ENCODE measurements at places on chromosomes 4 and X.

GRCh38 chr4:149741186-149741831, 74.3 kb downstream of the IQCM start:
- no peak for DNase-seq

DNA sequence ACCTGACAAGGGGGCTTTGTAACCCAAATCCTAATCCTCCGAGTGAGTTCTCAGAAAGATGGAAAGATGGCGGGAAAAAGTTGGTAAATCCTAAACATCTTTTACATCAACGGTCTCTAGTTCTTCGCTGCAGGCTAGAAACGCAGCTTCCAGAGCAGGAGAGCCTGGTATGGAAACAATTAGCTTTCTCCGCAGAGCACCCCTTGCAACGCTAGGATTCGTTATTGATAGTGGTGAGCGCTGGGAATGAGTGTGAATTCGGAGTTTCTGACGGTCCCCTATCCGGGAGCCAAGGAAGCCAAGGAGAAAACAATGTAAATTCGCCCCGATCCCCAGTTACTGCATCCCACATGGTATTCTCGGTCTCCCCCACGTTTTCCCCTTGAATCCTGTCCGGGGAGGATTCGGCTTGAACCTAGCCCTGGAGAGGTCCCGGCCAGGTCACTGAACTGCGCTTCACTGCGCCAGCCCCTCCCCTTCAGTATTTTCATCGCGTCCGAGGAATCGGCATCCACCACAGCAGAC, 4.7 kb upstream of the NEUROG2 start:
- DNase-seq: no peak

DNA sequence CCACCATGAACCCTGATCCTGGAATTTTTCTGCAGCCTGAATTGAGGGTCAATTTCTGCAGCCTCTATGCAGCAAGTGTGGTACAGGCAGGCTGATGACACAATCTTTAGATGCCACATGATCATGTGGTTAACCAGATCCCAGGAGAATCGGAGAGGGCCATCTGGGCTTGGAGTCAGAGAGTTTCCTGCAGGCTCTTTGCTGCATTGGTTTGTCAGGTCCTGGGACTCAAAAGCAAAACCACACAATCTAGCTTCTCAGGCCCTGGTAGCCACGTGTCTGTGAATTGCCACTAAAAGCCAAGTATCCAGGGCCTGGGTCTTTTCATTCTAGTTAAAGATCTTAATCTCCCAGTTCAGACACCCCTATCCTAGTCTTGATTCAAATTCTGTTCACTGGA, 464.5 kb downstream of the BCOR start:
- no peak for DNase-seq

DNA sequence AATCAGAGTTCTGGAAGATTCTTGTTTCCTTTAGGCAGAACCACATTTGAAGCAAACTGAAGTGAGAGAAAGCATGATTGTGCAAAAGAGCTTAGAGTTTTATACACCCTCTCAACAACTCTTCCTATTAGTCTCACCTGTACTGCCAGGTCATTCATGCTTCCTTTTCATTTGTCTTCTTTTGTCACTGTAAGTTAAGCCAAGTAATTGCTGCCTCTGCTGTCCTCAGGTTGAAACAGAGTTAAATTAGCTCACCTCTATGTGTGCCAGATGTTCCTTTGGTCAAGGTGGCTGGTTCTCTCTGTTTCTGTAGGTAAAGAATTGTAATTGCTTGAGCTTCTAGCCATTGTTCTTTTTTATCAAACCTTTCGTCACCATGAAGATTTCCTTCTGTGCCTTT, 41.1 kb upstream of the HPGD start:
- DNase-seq: no peak

DNA sequence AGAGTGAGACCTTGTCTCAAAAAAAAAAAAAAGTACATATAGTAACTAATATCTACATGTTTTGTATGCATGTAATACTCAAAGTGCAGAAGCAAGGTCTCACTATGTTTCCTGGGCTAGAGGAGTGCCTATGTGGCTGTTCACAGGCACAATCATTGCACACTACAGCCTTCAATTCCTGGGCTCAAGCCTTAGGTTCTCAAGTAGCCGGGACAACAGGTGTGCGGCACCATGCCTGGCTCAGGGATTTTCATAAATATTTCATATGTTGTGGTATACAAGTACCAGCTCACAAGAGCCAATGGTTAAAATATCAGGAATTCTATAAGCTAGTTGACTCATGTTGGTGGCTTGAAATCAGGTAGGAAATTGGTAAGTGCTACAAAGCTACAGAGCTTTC, 94.8 kb downstream of the LARP7 start:
- no peak for DNase-seq

DNA sequence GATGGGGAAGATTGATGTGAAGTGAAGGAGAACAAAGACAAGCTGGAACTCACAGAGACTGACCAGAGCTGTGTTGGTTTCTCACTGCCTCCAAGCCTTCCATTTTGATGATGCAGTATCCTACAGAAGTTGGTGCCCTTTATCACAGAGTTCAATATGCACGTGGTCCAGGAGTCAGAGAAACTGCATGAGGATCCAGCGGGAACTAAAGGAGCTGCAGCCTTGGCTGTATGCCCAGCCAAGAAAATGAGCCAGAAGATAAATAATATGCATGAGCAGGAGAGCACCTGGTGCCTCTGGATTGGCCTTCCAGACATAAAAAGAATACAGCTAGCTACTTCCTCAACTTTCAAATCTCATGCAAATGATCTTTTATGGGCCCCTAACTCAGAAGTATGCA, 44.3 kb upstream of the DCLK2 start:
- DNase-seq: no peak

DNA sequence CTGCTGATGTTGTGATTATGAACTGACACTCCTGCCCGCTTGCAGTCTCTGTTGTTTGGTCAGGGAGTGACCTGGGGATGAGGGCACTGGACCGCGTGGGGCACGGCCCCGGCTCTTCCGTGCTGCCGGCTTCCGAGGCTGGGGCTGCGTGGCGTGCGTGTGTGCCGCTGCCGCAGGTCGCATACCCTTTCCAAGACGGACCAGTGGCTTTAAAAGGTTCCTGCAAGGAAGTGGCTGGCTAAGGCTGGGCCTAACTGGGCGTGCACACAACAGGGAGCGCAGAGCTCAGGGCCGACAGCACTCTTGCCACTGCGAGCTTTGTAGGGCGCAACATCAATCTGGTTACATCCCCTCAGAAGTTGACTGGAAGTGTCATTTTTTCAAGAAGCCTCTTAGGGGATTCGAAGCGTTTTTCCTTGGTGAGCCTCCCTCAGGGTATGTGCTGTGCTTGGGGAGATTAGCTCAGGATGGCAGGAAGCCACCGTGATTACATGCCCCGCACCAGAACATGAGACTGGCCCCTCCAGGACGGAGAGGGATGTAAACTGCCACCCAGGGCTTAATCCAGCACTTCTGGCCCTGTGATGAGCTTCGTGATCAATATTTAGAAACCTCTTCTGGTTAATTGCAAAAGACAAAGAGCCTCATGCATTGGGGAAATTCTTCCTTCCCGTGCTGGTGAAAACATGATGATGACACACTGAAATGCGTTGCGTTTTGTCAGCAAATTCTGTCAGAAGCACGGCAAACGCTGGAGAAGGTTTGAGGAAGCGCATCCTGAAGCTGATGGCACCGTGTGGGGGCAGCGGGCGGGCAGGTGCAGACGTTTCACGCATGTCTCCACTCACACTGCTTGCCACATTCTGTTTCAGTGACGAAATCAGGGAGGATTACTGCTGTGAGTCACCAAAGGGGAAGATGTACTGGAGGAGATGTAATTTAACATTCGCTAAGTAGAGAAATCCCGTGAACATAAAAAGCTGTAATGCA, 11.1 kb downstream of the MAEA start:
- DNase-seq: no peak

DNA sequence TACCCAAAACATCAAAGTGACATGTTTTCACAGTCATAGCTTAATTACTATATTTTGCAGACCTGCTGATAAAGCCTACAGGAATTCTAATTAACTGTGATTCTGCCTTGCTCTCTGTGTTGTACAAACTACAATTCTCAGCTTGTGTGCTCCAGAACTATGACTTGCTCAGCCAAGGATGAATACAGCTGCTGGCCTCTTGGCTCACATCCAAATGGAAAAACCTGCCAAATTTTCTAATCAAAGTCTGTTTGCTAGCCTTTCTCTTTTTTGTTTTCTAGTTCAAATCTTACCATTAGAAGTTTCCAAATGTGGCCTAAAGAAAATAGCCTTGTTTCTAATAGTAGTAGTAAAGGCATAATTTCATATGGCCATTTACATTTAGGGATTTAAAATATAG, 1176.8 kb downstream of the FAM133A start:
- no peak for DNase-seq

- DNase-seq: no peak
Measured at GRCh38 chrX:129654652-129655546, at the start of gene APLN. APLN (minus strand) TSS chrX:129654956; CDS start chrX:129654630, 326 bp downstream.

GRCh38 chr4:80309294-80310004, 26.1 kb upstream of the CFAP299 start:
- no peak for DNase-seq

- no peak for DNase-seq
Measured at GRCh38 chrX:3295731-3296130, 50.7 kb downstream of the MXRA5 start.

GRCh38 chrX:261919-262352, 19.2 kb upstream of the PLCXD1 start:
- no peak for DNase-seq

GRCh38 chr4:2320746-2321145, 58.8 kb upstream of the MXD4 start:
- no peak for DNase-seq

GRCh38 chrX:69618803-69619202, 2.9 kb downstream of the EDA start:
- DNase-seq: no peak

DNA sequence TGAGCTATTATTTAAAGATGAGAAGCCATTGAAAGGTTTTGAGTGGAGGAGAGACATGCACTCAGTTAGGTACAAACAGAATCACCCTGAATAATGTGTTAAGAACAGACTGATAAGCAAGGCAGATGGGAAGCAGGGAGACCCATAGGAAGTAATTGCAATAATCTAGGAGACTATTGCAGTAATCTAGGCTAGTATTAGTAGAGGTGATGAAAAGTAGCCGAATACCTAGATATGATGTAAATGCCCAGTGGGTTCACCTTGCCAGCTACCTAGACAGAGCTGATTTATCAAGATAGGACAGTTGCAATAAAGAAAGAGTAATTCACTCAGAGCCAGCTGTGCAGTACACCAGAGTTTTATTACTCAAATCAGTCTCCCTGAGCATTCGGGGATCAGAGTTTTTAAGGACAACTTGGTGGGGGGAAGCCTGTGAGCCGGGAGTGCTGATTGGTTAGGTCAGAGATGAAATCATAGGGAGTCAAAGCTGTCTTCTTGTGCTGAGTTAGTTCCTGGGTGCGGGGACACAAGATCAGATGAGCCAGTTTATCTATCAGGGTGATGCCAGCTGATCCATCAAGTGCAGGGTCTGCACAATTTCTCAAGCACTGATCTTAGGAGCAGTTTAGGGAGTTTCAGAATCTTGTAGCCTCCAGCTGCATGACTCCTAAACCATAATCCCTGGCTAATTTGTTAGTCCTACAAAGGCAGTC, 427.5 kb downstream of the RPA4 start:
- no peak for DNase-seq

DNA sequence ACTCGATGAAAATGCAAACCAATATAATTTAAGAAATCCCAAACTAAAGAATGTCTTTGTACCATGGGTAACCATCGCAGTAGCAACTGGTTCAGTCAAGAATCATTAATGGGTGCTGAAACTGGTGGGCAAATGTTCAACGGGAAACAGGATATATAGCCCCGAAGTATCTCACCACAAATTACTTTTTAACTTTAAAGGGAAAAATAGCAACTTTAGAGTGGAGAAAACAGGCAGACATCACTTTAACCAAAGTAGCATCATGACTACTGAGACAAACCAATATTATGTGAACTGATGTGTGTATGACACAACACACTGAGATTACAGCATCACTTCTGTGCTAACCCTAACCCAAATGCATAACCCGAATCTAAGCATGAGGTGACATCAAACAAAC, 33.8 kb upstream of the SLAIN2 start:
- DNase-seq: no peak

- DNase-seq: no peak
Measured at GRCh38 chr4:70544279-70544868, 26.0 kb downstream of the AMTN start.

DNA sequence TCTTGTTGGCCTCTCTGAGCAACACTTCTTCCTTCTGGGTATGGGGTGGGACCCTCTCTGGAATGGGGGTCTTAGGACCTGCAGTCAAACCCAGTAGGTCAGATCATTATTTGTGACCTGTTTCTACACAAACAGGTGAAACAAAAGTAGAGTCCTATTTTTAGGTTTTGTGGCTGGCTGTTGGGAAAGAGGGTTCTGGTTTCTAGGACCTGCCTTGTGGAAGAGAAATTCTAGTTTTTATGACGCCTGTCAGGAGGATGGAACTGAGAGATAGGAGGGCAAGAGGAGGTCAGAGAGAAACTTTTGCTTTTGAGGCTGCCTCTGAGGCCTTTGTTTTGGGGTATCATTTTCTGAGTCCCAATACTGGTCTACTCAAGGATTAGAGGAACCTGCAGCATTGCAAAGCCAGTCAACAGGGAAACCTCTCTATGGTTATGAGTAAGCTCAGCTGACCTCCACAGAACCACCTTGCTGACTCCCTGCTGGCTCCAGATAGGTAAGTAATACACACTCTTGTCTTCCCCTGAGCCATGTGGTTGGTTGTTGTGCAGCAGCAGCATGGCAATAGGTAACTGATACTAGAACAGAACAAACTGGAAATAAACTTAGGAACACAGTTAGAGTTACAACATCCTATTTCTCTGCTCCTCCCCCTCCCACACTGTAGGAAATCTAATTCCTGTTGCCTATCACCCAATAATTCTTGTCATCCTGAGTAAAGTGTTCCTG, 114.7 kb upstream of the VCX3B start:
- no peak for DNase-seq

DNA sequence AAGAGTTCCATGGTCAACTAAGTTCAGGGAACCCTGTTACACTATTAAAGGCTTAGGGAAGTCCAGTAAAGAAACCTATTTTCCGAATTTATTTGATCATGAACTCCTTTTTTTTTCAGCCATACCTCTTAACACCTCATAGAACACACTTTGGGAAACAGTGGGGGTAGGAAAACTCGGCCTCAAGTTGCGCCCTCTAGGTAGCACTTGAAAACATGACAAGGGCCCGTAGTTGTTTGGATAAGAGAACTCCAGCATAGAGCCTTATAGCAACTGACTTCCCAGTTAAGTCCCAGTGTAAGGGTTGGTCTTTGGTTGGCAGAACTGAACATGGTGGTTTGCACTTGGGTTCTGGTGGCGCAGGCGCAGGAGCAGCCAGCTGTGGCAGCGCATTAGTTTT, 14.4 kb downstream of the OGT start:
- DNase-seq: no peak

- DNase-seq: no peak
Measured at GRCh38 chrX:74383611-74384010, 37.7 kb upstream of the SLC16A2 start.

GRCh38 chr4:3522326-3522640, 9.9 kb downstream of the LRPAP1 start:
- DNase-seq: no peak

- DNase-seq: no peak
Measured at GRCh38 chrX:101460669-101461068, 24.6 kb upstream of the ARMCX4 start.

- DNase-seq: no peak
Measured at GRCh38 chrX:153966283-153966688, 5.3 kb downstream of the HCFC1 start.

GRCh38 chr4:173879509-173879908, 349.5 kb upstream of the HAND2 start:
- DNase-seq: no peak

- no peak for DNase-seq
Measured at GRCh38 chrX:40174001-40174853, 76.5 kb upstream of the BCOR start.

GRCh38 chr4:74166135-74166534, 8.2 kb downstream of the MTHFD2L start:
- DNase-seq: no peak
